Stomach (tissue), 19 donors: ENCODE measurements at places on chromosomes 16 and 17. TPM values are rescaled to one million over a fixed set of nuclear protein-coding genes. Genes with fewer than 3 reads are reported as not detected.

DNA sequence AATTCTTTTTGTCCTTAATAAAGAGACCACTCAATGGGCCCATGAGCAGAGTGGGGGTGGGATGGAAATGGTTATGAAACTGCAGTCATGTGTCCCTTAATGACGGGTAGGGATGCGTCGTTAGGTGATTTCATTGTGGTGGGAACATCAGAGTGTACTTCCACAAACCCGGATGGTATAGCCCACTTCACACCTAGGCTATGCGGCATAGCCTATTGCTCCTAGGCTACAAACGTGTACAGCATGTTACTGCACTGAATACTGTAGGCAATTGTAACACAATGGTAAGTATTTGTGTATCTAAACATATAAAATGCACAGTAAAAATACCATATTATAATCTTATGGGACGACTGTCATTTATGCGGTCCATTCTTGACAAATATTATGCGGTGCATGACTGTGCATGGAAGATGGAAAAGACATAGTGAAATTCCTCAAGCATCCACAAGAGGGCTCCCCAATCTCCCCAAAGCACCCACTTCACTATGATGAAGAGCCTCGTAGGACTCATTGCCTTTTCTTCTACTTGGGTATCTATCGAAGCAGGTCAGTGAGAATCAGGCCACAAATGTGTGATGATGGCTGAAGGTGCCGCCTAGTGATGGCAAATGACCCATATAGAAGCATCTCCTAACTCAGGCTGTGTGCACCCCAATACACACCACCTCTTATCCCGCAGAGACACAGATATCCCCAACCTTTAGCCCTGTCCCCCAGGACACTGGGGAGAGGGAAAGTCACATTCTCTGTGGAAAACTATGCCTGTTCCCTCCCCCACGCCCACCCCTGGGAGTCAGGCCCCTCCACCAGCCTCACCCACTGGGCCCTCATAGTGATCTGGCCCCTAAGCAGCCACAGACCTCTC, 43.5 kb downstream of the TBX21 start:
- H3K4me3 ChIP-seq: no peak overlapping the region
- H3K4me1 ChIP-seq: no peaks in the 10 kb centered on the region
- H3K36me3 ChIP-seq: no peaks in the 10 kb centered on the region
- no peak overlapping the region for H3K27ac ChIP-seq

DNA sequence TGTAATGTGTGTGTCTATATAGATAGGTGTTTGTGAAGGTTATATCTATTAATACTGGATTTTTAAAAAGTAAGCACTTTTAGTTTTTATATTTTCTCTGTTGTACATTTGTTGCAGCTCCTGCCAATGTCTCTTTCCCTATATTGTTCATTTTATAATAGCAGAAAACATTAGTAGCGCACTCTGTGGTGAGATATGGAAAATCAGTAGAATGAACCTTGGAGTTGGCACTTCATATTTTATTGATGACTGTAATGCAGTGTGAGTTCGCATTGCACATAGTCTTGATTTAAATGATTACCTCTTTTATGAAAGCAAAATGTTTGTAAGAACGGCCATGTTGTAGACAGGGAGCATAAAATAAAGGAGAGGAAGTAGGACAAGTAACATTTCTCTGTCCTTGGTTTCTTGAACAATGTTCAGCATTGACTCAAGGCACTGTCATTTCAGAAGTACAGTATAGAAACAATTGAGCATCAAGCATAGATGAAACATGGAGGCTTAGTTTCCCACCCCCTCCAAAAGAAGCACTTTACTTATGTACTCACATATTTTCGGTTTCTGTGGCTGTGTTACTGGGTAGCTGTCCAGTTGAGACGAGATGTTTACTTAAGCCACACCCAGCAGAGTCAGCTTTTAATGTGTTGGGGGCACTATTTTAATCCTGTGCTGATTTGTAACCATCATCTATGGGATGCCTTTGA, 74.0 kb downstream of the TANC2 start:
- DNase-seq: no peak
- H3K27me3 ChIP-seq: no peaks in the 10 kb centered on the region
- H3K4me1 ChIP-seq: no peaks in the 10 kb centered on the region
- no peak overlapping the region for H3K4me3 ChIP-seq
- no peaks in the 10 kb centered on the region for H3K36me3 ChIP-seq
- no peak overlapping the region for H3K27ac ChIP-seq

- no peak overlapping the region for H3K27ac ChIP-seq
- no peak for DNase-seq
- H3K36me3 ChIP-seq: no peaks in the 10 kb centered on the region
- no peak overlapping the region for H3K4me3 ChIP-seq
- H3K27me3 ChIP-seq: peaks cover 1% of the 10 kb centered on the region
Measured at GRCh38 chr16:51193879-51194278, 42.8 kb upstream of the SALL1 start.

- peaks cover 17% of the 10 kb centered on the region for H3K4me1 ChIP-seq
- H3K36me3 ChIP-seq: no peaks in the 10 kb centered on the region
Measured at GRCh38 chr16:30692396-30693064, 6.4 kb upstream of the SRCAP start.

DNA sequence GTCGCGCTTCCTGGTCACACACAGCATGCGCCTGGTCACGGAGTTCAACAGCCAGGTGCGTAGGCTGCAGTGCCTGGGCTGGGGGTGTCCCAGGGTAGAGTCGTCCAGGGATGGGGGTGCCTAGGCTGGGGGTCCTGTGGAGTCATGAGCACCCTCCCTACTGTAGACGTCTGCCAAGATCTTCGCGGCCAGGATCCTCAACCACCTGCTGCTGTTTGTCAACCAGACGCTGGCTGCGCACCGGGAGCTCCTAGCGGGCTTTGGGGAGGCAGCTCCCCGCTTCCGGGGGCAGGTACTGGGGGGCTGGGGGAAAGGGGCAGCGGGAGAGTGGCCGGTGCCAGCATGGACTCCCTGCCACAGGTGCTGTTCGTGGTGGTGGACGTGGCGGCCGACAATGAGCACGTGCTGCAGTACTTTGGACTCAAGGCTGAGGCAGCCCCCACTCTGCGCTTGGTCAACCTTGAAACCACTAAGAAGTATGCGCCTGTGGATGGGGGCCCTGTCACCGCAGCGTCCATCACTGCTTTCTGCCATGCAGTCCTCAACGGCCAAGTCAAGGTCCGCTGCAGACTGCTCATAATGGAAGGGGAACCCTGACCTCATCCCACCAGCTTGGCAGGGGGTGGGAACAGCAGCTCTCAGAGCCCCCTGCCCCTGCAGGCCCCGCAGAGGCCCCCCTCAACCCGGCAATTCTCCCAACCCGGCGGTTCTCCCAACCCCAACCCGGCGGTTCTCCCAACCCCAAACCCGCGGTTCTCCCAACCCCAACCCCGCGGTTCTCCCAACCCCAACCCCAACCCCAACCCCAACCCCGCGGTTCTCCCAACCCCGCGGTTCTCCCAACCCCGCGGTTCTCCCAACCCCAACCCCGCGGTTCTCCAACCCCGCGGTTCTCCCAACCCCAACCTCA, 2.4 kb downstream of the PDIA2 start:
- H3K27me3 ChIP-seq: peaks cover 18% of the 10 kb centered on the region
- H3K4me3 ChIP-seq: no peak overlapping the region
- no peak overlapping the region for H3K27ac ChIP-seq
- H3K4me1 ChIP-seq: peaks cover 17% of the 10 kb centered on the region

DNA sequence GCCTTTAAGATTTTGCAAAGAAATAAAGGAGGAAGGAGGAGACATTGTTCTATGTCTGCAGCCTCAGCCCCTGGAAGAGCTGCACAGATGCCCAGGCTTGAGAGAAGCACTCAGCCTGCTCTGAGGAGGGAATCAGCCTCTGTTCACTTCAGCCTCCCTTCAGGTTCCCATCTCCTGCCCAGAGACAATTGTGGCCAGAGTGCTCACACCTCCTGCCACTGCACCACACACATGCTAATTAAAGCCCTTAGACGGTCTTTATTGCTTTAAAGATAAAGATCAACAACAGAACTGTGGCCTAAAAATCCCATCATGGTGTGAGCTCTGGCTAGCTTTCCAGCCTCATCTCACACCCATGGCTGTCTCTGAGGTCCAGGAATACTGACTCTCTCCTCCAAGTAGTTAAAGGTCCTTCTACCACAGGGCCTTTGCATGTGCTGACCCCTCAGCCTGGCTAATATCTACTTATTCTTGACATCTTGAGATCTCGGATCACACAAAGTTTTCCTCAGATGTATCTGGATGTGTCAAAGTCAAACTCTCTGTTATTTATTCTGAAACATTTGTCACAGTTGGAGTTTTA, 33.8 kb downstream of the CHD9NB start:
- no peak overlapping the region for H3K27ac ChIP-seq
- H3K4me1 ChIP-seq: no peaks in the 10 kb centered on the region
- H3K27me3 ChIP-seq: no peaks in the 10 kb centered on the region
- no peak overlapping the region for H3K4me3 ChIP-seq

GRCh38 chr17:15397620-15398019, 56.2 kb upstream of the TEKT3 start:
- H3K27me3 ChIP-seq: no peaks in the 10 kb centered on the region
- peaks cover 29% of the 10 kb centered on the region for H3K4me1 ChIP-seq
- no peak for DNase-seq
- peak overlapping the region; percentile 65 for H3K27ac ChIP-seq

DNA sequence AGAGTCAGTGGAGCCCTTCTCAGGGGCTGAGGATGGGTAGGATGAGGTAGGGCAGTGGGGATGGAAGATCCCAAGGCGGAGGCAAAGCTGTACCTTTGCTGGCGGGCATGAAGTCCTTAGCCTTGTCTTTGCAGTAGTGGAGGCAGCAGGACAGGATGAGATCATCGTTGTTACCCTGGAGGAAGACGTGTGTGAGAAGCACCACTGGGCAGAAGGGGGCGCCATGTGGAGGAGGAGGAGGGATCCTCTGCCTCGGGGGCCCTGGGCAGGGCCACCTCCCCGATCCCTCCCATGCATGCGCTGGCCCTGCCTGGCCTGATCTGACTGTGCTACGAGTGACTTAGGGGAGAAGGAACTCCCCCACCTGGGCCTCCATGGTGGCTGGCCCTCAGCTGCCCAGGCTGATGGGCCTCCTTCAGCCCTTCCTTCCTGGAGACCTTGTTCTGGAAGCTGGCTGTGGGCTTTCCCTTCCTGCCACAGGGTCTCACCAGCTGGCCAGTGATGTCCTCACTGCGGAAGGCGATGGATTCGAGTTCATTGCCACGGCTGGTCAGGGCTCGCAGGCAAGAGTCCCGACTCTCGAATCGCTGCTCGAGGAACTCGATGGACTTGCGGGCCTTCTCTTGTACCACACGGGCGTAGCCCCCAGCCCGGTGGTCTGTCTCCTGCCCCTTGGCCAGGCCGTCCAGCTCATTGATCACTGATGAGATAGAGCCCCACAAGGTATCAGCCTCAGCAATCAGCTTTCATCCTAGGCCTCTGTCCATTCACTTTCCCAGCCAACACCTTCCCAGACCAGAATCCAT, 10.3 kb downstream of the HIC1 start:
- no peak overlapping the region for H3K4me3 ChIP-seq
- peaks cover 83% of the 10 kb centered on the region for H3K36me3 ChIP-seq
- H3K27ac ChIP-seq: peak overlapping the region; percentile 94
- H3K4me1 ChIP-seq: peaks cover 87% of the 10 kb centered on the region
- DNase-seq: no peak
- H3K27me3 ChIP-seq: no peaks in the 10 kb centered on the region

- H3K36me3 ChIP-seq: no peaks in the 10 kb centered on the region
- peak overlapping the region; percentile 48 for H3K4me3 ChIP-seq
- DNase-seq: no peak
- H3K4me1 ChIP-seq: peaks cover 47% of the 10 kb centered on the region
- H3K27me3 ChIP-seq: peaks cover 90% of the 10 kb centered on the region
Measured at GRCh38 chr16:86496262-86496928, 13.9 kb upstream of the FOXF1 start.

DNA sequence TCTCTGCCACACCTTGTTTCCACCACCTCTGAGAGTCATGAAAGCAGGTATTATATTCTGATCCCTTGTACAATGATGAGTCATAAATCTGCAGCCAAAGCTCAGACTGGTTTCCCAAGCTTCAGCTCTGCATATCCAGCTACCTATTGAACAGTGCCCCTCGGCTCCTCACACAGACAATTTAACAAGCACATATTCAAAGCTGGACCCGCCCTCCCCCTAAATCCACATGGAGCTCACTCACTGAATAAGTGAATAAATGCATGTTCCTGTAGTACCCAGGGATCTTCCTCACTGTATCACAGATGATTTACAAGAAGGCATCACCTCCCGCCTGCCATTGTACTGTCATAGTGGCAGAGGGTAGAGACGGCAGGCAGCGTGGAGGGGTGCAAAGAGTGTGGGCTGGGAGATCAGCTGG, 516.4 kb downstream of the GRIN2A start:
- no peak for DNase-seq
- H3K36me3 ChIP-seq: no peaks in the 10 kb centered on the region
- H3K27me3 ChIP-seq: no peaks in the 10 kb centered on the region
- no peak overlapping the region for H3K27ac ChIP-seq
- no peaks in the 10 kb centered on the region for H3K4me1 ChIP-seq

DNA sequence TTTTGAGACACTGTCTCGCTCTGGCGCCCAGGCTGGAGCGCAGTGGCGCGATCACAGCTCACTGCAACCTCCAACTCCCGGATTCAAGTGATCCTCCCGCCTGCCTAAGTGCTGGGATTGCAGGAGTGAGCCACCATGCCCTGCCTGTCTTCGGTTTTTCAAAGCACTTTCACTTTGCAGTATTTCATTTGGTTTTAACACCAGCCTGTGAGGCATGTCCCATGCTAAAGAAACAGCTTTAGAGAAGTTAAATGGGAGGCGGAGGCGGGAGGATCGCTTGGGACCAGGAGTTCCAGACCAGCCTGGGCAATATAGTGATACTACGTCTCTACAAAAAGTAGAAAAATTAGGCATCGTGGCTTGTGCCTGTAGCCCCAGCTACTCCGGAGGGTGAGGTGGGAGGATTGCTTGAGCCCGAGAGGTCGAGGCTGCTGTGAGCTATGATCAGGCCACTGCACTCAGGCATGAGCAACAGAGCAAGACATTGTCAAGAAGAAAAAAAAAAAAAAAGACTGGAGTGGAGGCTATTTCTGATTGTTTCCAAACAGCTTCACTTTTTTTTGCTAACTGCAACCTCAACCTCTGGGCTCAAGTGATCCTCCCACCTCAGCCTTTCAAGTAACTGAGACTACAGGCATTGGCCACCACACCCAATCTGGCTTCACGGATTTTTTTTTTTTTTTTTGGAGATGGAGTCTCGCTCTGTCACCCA, 1.3 kb downstream of the METTL23 start:
- H3K4me1 ChIP-seq: peaks cover 68% of the 10 kb centered on the region
- peak; percentile 49 for DNase-seq
- H3K27ac ChIP-seq: peak overlapping the region; percentile 98
- peaks cover 36% of the 10 kb centered on the region for H3K36me3 ChIP-seq
- peak overlapping the region; percentile 85 for H3K4me3 ChIP-seq

DNA sequence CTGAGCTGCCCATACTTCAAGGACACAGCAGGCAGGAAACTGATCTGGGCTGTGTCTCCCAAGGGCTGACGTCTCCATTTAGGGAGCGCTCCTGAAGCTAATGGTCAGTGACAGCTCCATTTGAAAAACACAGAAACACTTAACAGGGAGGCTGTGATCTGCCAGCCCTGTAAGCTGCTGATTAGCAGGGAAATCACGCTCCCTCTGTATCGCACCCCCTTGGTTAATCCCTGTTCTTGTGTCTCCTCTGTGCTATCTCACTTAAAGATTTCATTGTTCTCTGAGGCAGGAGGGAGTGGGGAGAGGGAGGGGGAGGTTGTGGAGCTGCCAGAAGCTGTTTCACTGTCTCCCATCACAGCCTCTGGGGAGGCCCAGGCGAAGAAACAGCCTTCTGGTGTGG, 47.4 kb upstream of the CACNG3 start:
- no peak overlapping the region for H3K4me3 ChIP-seq
- H3K4me1 ChIP-seq: no peaks in the 10 kb centered on the region
- peaks cover 2% of the 10 kb centered on the region for H3K36me3 ChIP-seq
- no peak overlapping the region for H3K27ac ChIP-seq

Gene ALDH3A2
- polyA plus RNA-seq: 26.8 TPM

Gene TRAP1
- polyA plus RNA-seq: 71.2 TPM

Gene XAF1
- 11.5 TPM for polyA plus RNA-seq

Gene KRTAP3-2
- polyA plus RNA-seq: not detected

Gene TBC1D3D
- polyA plus RNA-seq: 1.7 TPM

Gene CCL1
- polyA plus RNA-seq: not detected

Gene KRTAP4-6
- polyA plus RNA-seq: not detected

Gene NMT1
- 49.7 TPM for polyA plus RNA-seq

Gene CCL4
- polyA plus RNA-seq: 1.6 TPM
